Naive thymus-derived CD4-positive, alpha-beta T cell (primary cell): ENCODE measurements at places on chromosomes 1 and 21. TPM values are rescaled to one million over a fixed set of nuclear protein-coding genes. Genes with fewer than 3 reads are reported as not detected.
A peak's percentile ranks its signal among the peaks of the same experiment; 100 is the strongest.

Gene HTR6
- not detected for total RNA-seq

DNA sequence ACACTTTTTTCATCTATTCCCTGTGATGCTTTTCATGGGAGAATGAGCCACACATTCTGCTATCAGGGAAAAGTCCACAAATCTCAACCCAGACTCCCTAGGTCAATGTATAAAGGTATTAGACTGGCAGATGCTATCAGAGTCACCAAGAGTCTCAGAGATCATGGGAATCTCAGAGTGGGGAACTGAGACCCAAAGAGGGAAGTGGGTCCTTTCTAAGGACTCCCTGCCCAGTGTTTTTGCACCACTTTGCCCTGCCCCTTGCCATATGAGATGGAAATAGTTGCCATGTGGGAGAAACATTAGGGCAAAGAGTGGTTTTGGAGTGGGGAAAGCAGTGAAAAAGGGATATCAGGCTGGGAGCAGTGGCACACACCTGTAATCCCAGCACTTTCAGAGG lies 19.1 kb upstream of the AZIN2 start:
- DNase-seq, result no peak

DNA sequence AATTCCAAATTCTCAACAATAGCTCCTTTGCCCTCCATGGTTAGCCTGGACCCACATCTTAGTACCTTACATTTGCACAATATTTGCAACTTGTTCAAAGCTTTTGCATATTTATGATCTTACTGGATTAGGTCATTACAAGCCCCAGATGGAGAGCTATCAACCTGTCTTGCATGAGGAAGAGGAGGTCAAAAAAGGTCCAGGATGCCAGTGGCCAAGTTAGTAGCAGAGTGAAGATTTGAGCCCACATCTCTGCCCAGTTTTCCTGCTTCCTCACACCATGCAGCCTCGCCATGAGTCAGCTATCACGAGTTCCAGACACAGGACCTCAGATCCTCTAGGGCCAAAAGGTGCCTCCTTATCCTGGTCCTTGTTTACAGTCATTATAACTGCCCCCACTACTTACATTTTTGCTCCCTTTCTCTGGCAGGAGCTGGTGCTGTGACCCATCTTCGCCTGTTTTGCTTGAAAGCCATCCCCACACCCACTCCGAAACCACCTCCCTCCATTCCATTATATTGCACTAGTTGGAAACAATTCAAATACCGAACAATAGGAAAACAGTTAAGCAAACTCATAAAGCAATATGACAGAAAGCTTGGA lies 5.0 kb upstream of the AHCYL1 start:
- no peak for DNase-seq

DNA sequence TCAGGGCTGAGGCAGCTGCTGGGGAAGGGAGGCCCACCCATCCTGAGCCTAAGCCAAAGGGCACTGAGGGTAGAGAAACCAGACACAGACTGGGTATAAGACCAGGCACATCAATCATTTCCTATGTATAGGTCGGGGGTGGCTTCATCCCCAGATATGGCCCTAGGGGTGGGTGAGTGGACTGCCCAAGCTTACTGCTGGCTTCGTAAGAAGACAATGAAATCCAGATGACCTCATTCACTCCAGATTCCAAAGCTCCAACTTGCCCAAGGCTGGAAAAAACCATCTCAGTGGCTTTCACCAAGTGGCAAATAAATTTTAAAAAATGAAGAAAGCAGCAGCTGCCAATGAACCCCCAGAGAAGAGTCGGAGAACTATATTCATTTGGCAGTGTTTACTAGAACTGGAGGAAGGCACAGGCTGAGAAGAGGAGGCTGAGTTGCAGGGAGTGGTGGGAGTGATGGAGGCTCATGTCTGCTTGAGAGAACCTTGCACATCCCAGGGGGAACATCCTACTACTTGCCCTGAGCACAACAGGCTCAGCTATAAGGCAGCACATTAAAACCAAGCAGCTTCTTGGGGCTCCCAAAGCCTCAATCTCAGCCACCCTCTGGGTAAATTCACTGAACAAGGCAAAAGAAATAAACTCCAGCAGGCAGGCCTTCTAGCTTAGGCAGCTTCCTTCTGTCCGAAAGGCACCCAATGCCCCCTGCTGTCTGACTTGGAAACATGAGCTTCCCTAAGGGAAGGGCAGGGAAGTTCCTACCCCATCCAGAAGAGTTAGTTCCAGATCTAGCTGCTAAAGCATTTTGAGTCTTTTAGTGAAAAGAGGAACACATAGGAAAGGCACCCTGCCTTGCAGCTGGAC lies 14.1 kb downstream of the PEA15 start:
- no peak for DNase-seq

GRCh38 chr1:232816324-232816723 lies 11.1 kb downstream of the MAP10 start:
- no peak for DNase-seq

DNA sequence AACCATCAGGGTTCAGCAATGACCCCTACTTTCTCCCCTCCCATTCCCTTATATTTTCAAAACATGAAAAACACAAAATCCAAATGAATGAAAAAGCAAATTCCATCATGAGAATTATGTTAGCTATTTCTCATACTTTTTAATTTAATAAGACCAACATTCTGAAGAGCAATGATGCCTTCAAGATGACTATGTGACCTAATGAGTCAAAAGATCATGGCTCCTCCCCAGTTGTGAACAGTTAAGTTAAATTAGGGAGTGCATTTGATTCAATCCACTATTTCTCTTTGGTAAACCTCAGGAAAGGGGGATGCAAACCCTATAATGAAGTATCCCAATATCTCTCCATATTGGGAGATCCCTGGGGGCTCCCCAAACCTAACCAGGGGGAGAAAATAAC lies 36.5 kb downstream of the PUM1 start:
- DNase-seq, result no peak

- DNase-seq, result no peak
These were observed 57.9 kb downstream of the DDAH1 start for GRCh38 chr1:85406887-85407533.

DNA sequence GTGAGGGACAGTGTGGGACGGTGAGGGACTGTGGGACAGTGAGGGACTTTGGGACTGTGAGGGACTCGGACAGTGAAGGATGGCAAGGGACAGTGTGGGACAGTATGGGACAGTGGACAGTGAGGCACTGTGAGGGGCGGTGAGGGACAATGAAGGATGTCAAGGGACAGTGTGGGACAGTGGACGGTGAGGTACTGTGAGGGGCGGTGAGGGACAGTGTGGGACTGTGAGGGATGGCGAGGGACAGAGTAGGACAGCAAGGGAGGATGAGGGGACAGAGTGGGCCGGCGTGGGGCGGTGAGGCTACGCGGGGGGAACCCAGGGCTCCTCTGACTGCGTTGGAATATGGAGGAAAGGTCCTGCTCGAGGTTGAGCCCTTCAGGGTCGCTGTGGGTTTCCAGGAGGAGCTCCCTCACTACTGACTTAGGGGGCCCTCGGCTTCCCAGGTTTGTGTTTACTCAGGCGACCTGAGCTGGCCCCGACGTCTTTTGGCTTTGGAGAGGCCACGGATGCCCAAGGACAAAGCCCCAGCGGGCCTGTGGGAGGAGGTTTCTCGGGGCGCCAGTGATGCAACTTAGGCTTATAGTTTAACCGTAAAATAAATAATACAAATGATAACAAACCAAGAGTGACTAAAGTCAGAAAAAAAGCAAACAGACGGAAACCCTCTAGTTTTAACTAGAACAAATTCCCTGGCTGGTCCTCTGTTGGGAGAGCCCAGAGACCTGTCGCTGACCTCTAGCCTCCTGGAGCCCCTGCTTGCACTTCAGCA lies 1.1 kb upstream of the ERRFI1 start:
- peak; percentile 2 for DNase-seq

DNA sequence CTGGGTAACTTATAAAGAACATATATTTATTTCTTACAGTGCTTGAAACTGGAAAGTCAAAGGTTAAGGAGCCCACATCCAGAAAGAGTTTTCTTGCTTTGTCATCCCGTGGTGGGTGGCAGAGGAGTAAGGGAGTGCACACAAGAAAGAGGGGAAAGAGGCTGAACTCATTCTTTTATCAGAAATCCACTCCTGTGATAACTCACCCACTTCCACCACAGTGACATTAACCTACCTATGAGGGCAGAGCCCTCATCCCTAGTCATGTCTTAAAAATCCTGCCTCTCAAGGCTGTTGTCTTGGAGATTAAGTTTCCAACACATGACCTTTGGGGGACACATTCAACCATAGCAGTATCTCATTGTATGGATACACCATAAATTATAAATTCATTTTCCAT lies 32.5 kb upstream of the RGS4 start:
- DNase-seq, result no peak

Gene PLPPR5
- not detected in 2 replicates for total RNA-seq

DNA sequence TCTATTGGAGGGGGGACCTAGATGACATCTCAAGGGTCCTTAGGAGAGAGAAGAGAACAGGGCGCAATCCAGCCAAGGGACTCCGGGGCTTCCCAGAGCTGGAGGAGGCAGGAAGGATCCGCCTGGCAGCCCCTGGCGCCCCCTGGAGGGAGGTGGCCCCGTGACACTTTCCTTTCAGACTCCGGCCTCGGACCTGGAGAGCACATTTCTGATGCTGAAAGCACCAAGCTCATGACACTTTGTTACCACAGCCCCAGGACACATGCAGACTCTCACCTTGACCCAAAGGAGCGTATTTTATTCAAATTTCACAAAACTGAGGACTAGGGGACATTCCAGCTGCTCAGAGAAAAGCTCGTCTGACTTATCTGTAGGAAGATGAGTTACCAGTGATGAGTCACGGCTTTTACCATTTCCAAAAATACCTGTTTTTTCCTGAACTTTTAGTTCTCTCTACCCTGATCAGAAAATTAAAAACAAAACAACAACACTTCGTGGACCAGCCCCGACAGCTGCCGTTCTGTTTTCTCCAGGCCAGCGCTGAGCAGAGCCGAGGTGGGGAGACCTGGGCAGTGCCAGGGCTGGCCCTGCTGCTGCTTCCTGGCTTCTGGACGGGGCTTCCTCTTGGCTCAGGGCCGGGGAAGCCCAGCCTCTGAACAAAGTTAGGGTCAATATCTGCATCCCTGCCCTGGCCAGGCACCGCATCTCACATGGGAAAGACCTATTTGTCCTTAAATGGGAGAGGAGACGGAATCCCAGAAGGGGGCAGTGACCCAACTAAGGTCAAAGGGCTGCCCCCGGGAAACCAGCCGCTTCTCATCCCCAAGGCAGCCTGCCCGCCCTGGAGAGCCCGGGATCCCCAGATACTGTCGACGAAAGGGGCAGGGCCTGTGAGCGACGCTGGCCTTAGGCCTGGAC lies 21.6 kb upstream of the POFUT2 start:
- no peak for DNase-seq

- no peak for DNase-seq
These were observed 125.4 kb downstream of the EIF4G3 start for GRCh38 chr1:21051177-21051825.
